Activated naive CD8-positive, alpha-beta T cell treated with anti-CD3 and anti-CD28 coated beads for 36 hours (primary cell): ENCODE measurements at places on chromosomes 4 and X. TPM values are rescaled to one million over a fixed set of nuclear protein-coding genes. Genes with fewer than 3 reads are reported as not detected.

The CFAP99 gene
- total RNA-seq, result not detected

GRCh38 chr4:18689308-18690115 is 668.0 kb upstream of the LCORL start:
- DNase-seq, result peak; percentile 8
- H3K4me3 ChIP-seq, result no peak overlapping the region
- H3K4me1 ChIP-seq, result no peaks in the 10 kb centered on the region
- H3K27ac ChIP-seq, result no peak overlapping the region

- no peaks in the 10 kb centered on the region for H3K36me3 ChIP-seq
- peaks cover 4% of the 10 kb centered on the region for H3K27me3 ChIP-seq
- no peak overlapping the region for H3K27ac ChIP-seq
These were observed 276.9 kb upstream of the TACR3 start for GRCh38 chr4:103996637-103997036.

The NOCT gene
- 22.9 TPM for total RNA-seq

The AASDH gene
- 9.7 TPM for total RNA-seq

DNA sequence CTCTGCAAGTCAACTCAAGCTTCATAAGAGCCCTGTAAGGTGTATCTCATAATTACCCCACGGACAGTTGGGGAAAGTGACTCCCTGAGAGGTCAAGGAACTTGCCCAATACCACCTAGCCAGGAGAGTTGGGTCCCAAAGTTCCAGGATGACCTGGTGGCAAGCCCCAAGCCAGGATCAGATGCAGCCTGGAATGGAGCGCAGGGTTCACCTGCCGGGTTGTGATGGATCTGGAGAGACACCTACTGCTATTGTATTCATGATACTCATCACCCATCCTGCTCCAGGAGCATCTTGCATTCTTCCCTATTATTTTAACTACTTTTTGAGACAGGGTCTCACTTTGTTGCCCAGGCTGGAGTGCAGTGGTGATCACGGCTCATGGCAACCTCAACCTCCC is 36.1 kb downstream of the ZBTB49 start:
- no peaks in the 10 kb centered on the region for H3K4me1 ChIP-seq
- no peak overlapping the region for H3K27ac ChIP-seq
- H3K36me3 ChIP-seq, result peaks cover 5% of the 10 kb centered on the region

The ATP2B3 gene
- total RNA-seq, result not detected

DNA sequence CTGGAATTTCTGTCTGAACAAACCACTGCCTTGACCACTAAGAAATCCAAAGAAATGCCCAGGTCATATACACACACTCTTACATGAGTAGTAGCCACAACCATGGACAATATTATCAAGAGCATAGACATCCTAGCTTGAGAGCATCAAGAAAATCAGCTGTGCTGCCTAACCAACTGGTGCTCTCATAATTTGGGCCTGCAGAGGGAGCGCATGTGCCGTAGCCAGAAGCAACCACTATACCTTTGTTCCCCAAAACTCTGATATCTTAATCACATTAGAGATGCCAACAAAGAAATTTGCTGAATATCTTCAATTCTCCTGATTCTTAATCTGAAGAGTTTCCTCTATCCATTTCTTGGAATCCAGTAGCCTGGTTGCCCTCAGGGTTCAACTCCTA is 163.6 kb downstream of the ZNF674 start:
- H3K4me1 ChIP-seq, result peaks cover 2% of the 10 kb centered on the region
- no peaks in the 10 kb centered on the region for H3K36me3 ChIP-seq
- H3K27me3 ChIP-seq, result peaks cover 4% of the 10 kb centered on the region
- peak; percentile 11 for DNase-seq

DNA sequence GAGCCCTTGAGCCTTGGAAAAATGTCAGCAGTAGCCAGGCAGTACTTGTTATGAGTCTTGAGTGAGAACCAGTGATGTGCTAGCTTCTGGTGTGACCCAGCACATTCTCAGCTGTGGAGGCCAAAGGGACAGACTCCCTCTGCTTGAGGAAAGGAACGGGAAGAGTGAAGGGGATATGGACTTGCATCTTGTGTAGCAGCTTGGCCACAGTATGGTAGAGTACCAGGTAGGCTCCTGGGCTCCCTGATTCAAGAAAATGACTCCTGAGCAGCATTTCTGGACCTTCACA is 1601.9 kb upstream of the ADGRL3 start:
- no peak overlapping the region for H3K4me3 ChIP-seq
- no peak for DNase-seq
- H3K27me3 ChIP-seq, result no peaks in the 10 kb centered on the region
- no peak overlapping the region for H3K27ac ChIP-seq
- H3K4me1 ChIP-seq, result no peaks in the 10 kb centered on the region
- H3K36me3 ChIP-seq, result no peaks in the 10 kb centered on the region

DNA sequence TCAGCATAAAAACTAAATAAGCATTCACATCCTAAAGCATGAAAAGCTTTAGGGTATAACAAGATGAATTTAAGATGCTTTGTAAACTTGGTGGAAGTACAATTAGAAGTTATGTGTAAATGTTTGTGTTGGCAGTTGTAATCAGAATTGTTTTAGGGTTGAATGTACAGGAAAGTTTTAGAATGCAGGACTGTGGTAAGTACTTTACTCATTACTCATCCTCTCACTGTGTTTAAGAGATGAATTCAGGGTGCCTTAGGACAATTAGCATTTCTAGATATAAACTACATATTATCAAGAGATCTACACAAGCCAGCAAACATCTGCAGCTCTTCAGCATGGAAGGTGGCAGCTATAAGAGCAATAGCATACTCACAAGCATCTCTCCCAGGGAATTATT is 77.5 kb upstream of the ELOVL6 start:
- DNase-seq, result no peak
- H3K27ac ChIP-seq, result no peak overlapping the region
- no peaks in the 10 kb centered on the region for H3K36me3 ChIP-seq
- H3K4me3 ChIP-seq, result no peak overlapping the region
- H3K27me3 ChIP-seq, result peaks cover 6% of the 10 kb centered on the region

DNA sequence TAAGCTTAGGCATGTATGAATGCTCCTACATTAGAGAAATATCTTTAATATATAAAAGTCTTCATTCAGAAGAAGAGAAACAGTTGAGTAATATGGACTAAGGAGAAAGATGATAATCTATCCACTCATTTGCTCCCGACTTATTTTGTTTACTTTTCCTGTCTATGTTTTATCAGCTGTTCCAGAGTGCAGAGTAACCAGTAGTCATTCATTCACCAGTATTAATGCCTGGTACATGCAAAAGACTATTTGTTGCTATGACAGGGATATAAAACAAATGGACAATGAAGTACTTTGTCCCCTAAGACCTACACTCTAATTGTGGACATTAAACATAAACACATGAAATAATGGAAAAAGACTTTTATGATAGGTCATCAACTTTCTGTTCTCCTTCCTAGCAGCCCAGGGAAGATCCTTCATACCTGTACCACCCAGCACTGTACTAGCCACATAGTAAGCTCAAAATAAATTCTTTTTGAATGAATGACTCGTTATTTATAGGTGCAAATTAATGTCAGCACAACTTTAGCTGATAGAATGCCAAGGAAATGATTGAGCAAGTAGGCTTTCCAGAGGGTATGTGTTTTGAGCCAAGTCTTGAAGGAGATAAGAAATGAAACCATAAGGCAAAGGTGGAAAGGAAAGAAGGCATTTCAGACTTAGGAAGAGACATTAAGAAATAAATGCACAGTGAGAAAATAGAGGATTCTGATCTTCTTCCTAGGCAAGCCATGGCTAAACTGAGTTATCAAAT is 45.0 kb upstream of the IL13RA1 start:
- no peak for DNase-seq
- no peaks in the 10 kb centered on the region for H3K4me1 ChIP-seq
- no peak overlapping the region for H3K4me3 ChIP-seq
- H3K27ac ChIP-seq, result no peak overlapping the region
- H3K27me3 ChIP-seq, result no peaks in the 10 kb centered on the region

- no peaks in the 10 kb centered on the region for H3K27me3 ChIP-seq
- no peak overlapping the region for H3K4me3 ChIP-seq
- DNase-seq, result no peak
- H3K27ac ChIP-seq, result peak overlapping the region; percentile 72
- peaks cover 26% of the 10 kb centered on the region for H3K4me1 ChIP-seq
These were observed 42.4 kb downstream of the KIAA0232 start for GRCh38 chr4:6824772-6825402.

GRCh38 chrX:130857207-130857606 is 45.8 kb downstream of the ENOX2 start:
- H3K4me3 ChIP-seq, result no peak overlapping the region
- no peaks in the 10 kb centered on the region for H3K27me3 ChIP-seq
- no peak overlapping the region for H3K27ac ChIP-seq
- H3K4me1 ChIP-seq, result peaks cover 7% of the 10 kb centered on the region
- H3K36me3 ChIP-seq, result peaks cover 15% of the 10 kb centered on the region
- DNase-seq, result no peak

GRCh38 chr4:47372561-47372960 is 90.9 kb downstream of the COMMD8 start:
- no peak overlapping the region for H3K27ac ChIP-seq
- H3K4me1 ChIP-seq, result no peaks in the 10 kb centered on the region
- no peak for DNase-seq
- H3K27me3 ChIP-seq, result peaks cover 10% of the 10 kb centered on the region
- no peak overlapping the region for H3K4me3 ChIP-seq

GRCh38 chr4:5958199-5958735 is 60.0 kb downstream of the C4orf50 start:
- H3K4me3 ChIP-seq, result no peak overlapping the region
- H3K4me1 ChIP-seq, result no peaks in the 10 kb centered on the region
- H3K27me3 ChIP-seq, result no peaks in the 10 kb centered on the region

- no peak overlapping the region for H3K4me3 ChIP-seq
- peaks cover 13% of the 10 kb centered on the region for H3K36me3 ChIP-seq
- no peak for DNase-seq
- H3K27me3 ChIP-seq, result no peaks in the 10 kb centered on the region
- H3K4me1 ChIP-seq, result no peaks in the 10 kb centered on the region
These were observed 51.7 kb upstream of the STPG2 start for GRCh38 chr4:98195005-98195404.

The FAM184B gene
- not detected for total RNA-seq

GRCh38 chr4:80045786-80046185 is 27.2 kb downstream of the ANTXR2 start:
- no peak for DNase-seq
- H3K36me3 ChIP-seq, result peaks cover 10% of the 10 kb centered on the region
- H3K27ac ChIP-seq, result no peak overlapping the region
- no peak overlapping the region for H3K4me3 ChIP-seq
- H3K27me3 ChIP-seq, result no peaks in the 10 kb centered on the region
- H3K4me1 ChIP-seq, result peaks cover 9% of the 10 kb centered on the region

- no peaks in the 10 kb centered on the region for H3K4me1 ChIP-seq
- no peaks in the 10 kb centered on the region for H3K27me3 ChIP-seq
- no peaks in the 10 kb centered on the region for H3K36me3 ChIP-seq
- no peak overlapping the region for H3K27ac ChIP-seq
- no peak overlapping the region for H3K4me3 ChIP-seq
These were observed 19.4 kb downstream of the GABRA2 start for GRCh38 chr4:46370531-46370930.

- no peak for DNase-seq
- H3K4me3 ChIP-seq, result no peak overlapping the region
- H3K27ac ChIP-seq, result no peak overlapping the region
- H3K4me1 ChIP-seq, result no peaks in the 10 kb centered on the region
These were observed 279.5 kb downstream of the ANKRD50 start for GRCh38 chr4:124433044-124433443.

The NUDT11 gene
- total RNA-seq, result 3.9 TPM

DNA sequence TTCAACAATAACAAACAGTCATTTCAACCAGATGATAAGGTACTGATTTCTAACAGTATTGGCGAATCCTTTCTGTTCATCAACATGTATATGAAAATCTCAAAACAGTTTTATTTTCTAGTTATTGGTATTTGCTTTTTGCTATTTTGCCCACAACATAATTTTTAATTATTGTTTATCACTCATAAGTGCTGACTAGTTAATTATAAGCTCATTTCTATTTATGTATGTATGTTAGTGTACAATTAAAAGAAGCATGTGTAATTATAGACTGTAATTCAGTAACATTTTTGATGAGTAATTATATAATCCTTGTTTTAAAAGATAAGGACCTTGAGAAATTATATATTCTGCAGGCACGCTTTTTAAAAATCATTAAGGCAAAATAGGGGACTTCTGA is 67.2 kb upstream of the NPNT start:
- H3K4me1 ChIP-seq, result no peaks in the 10 kb centered on the region
- no peak for DNase-seq
- no peaks in the 10 kb centered on the region for H3K27me3 ChIP-seq

The HHIP gene
- total RNA-seq, result not detected

The FGG gene
- total RNA-seq, result not detected

The MAGEA11 gene
- not detected for total RNA-seq

DNA sequence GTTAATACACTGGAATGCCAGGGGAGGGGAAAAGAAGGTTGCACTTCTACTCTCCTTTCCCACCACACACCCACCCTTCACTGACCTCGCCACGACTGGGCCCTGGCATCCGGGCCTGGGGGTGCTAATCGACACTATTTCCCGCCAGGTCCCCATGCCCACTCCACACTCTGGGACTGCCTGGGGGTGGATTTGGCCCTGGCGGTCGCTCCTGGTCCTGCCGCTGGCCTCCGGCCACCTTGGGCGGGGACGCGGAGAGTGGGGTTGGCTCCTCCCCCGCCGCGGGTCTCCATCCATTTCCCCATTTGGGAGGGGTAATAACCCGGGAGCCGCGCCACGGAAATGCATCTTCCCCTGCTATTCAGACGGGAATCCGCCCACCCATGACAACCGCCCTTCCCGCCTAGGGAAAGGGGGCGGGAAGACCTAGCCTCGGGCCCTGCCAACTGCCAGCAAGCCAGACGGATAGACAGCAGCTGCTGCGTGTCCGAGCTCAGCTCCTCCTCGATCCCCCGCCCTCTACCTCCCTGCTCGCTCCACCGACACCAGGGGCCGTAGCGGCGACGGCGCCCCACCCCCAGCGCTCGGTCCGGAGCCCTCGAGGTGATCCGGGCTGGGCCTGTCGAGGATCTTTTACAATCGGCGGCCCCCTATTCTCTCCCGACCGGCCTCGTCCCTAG is 78.1 kb downstream of the RLIM start:
- peak overlapping the region; percentile 71 for H3K4me3 ChIP-seq
- no peaks in the 10 kb centered on the region for H3K36me3 ChIP-seq
- peaks cover 20% of the 10 kb centered on the region for H3K4me1 ChIP-seq
- H3K27ac ChIP-seq, result peak overlapping the region; percentile 58

DNA sequence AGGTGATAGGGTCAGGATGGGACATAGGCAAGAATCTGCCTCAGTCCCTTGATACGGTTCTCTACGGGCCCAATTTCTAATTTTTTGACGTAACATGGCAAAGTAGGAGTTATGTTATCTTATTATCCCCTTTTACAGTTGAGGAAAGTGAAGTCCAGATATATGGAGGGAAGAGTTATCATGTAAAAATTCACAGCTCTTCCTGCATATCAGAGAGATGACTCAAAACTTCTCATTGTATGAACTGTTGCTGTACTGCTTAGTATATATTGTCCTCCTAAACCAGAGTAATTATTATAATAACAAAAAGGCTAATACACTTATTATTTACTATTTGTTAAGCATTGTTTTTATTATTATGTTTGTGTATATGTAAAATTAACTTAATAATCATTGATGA is 260.5 kb upstream of the IGFBP7 start:
- no peak overlapping the region for H3K27ac ChIP-seq
- no peak overlapping the region for H3K4me3 ChIP-seq
- DNase-seq, result no peak
- H3K27me3 ChIP-seq, result peaks cover 3% of the 10 kb centered on the region
- no peaks in the 10 kb centered on the region for H3K36me3 ChIP-seq
